Muscle of arm (tissue), 14 donors: ENCODE measurements at places on chromosomes 3 and 15.

- no peak for DNase-seq
Measured at GRCh38 chr15:74109713-74110112, 20.7 kb upstream of the ISLR2 start.

DNA sequence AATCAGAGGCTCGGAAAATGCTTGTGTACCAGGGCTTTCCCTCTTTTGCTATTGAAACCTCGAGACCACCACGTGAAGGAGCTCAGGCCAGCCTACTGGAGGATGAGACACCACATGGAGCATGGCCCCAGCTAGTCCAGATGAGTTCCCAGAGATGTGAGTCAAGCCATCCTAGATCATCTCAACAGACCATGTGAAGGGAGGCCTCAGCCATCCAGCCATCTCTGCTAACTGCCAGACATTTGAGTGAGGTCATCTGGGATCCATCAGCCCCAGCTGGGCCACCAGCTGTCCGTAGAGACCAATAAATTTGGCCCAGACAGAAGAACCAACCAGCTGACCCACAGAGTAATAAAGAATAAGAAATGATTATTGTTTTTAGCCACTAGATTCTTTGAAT is 62.8 kb upstream of the PROK2 start:
- no peak for DNase-seq

GRCh38 chr15:68114356-68114755 is 60.2 kb downstream of the PIAS1 start:
- DNase-seq, result no peak

GRCh38 chr3:49707113-49707480 is 12.4 kb downstream of the AMIGO3 start:
- DNase-seq, result no peak

DNA sequence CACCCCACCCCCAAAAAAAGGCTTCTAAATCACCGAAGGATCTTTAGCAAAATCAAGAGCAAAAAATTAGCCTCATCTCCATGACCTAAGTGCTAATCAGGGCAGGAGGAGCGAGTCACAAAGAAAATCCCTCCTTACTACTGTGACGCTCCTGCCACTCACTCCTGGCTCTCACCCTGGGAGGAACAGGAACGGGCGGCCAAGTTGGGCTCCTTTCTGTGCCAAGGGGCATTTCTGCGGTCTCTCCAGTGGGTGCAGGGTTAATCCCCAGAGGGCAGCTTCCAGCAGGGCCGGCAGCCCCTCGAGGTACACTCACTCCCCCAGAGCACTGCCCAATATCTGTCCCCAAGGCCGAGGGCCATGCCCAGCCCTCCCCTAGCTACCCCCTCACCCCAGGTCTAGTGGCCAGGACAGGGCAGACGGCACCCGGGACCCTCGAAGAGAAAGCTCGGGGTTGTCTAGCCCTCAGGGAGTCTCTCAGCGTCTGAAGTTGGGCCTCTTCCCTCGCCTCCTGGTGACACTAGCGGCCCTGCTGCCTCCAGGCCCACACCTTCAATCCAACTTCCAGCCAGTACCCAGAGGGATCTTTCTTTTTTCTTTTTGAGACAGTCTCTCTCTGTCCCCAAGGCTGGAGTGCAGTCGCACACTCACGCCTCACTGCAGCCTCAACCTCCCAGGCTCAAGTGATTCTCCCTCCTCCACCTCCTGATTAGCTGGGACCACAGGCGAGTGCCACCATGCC is 706 bp downstream of the CAV3 start:
- no peak for DNase-seq

DNA sequence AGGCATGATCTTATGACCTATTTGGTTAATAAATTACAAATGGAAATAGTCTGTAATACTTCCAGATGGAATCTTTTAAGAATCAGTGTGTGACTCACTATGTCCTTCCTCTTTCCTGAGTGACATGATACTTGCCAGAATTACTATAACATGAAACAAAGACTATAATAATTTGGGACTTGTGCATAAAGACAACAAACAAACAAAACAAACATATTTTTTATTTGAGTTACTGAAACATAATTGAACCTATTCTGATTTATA is 1268.1 kb downstream of the OTOL1 start:
- DNase-seq, result no peak

DNA sequence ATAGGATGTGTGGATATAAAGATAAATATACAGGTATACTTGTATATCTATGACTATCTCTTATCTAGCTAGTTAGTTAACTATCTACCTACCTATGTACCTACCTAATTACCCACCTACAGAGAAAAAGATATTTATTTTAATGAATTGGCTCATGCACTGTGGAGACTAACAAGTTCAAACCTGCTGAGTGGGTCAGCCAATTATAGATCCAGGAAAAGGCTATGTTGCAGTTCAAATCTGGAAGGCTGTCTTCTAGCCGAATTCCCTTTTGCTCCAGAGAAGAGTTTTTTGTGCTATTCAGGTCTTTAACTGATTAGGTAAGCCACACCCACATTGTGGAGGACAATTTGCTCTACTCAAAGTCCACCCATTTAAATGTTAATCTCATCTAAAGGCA is 335.0 kb downstream of the GRM7 start:
- DNase-seq, result no peak

- DNase-seq, result no peak
Measured at GRCh38 chr3:156489462-156489911, 65.4 kb downstream of the SSR3 start.

- no peak for DNase-seq
Measured at GRCh38 chr3:28547677-28548076, 199.1 kb upstream of the AZI2 start.

DNA sequence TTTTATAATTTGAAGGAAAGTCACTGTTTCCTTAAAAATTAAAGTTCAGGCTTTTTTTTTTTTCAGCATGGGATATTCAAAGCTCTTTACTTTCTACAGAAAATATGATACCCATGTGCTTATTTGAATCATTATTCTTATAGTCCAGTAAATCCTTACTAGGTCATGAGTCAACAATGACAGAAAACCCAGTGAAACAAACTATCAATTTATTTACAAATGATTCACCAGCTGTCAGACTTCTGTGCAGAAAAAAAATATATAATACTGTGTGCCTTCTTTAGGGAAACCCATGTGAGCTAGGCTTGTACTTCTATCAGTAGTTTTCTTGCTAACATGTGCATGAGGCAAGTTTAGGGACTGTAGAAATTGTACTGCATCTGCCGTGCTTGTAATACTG is 1.2 kb downstream of the ACP3 start:
- no peak for DNase-seq

GRCh38 chr3:67866571-67866970 is 212.2 kb upstream of the SUCLG2 start:
- no peak for DNase-seq

DNA sequence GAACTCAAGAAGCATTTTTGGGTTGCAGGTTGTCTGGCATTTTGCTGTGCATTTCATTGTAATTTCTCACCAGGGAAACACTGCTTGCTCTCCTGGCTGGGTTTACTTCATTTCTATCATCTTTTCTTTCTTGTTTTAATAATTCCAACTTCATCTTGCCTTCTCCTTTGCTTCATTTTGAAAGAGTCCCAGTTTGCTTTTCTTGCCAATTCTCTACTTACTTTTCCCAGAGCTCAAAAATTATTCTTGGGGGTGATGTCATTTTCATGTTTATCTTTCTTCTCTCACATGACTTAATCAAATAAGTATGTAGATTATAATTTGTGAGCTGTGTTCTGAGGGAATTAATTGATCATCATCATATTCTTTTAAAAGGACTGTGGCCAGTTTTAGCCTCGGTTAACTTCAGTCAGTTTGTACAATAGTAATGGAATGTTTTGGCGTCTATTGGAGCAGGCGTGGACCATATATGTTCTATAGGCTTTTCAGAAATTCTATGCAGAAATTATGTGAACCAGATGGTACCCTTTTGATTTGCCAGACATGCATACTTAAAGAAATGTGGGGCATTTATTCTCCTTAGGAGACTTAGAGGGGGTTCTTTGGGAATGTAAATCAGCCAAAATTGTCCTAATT is 30.1 kb downstream of the SH3GL3 start:
- peak; percentile 75 for DNase-seq

DNA sequence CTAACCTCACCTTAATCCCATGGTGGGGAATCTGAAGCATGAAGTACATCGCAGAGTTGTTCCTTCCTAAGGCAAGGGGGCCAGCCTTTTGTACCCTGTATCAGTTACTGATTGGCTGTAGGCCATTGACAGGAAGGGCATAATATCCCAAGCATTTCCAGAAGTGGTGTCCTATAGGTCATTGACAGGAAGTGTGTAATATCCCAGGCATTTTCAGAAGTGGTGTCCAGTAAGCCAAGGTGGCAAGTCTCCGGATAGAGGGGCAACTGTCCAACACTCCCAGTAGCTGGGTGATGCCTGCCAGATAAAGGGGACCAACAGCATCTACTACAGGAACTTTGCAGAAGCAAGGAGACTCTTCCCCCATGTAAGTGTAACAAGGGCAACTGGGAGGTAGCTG is 52.1 kb upstream of the MYRIP start:
- DNase-seq, result no peak

DNA sequence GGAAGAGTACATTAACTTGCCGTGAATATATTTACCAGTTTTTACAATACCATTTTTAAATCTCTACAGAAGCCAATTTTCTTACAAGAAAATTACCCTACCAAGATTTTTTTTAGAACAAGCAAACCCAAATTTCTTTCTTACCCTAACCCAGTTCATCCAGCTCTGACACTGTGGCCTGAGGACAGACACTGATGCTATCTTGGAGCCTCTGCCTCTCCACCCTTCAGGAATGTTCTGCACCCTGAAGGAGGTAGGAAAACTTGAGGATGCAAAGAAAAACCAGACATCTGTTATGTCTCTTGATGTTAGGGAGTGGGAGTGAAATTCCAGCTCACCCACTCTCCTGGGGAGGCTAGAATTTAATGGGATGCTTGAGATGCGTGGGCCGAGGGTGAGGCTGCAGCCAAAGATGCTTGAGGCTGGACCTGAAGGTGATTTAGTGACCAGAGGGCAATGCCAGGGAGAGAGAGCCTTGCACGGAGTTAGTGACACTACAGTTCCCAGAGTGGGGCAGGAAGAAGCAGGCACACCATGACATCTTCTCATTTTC is 69.9 kb downstream of the LIPC start:
- no peak for DNase-seq

- no peak for DNase-seq
Measured at GRCh38 chr15:31544361-31544760, 217.7 kb downstream of the KLF13 start.

DNA sequence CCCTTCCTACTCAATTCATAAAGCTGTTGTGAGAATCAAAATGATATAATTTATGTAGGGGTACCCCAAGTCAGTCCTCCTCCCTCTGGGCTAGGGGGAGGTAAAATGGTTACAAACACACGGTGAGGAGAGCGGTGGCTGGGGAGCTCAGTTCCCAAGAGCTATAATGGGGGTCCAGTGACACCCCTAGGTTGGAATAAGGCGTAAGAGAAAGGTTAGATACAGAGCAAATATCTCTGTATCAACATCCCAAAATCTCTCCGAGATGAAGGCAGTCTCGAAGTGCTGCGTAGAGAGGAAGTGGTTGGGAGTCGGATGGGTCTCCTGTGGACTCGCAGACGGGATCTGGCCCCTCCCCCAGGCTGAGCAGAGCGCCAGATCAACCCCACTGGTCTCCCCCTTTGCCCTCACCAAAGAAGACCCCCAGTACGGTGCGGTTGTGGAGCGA is 1.8 kb downstream of the DUOX2 start:
- DNase-seq, result no peak

- DNase-seq, result peak; percentile 70
Measured at GRCh38 chr3:13073326-13074005, at the start of gene IQSEC1. Gene IQSEC1 (minus strand): TSS chr3:13073429. CDS start chr3:13073014, 415 bp downstream.

GRCh38 chr3:49351521-49352011 is 6.6 kb downstream of the GPX1 start:
- DNase-seq, result no peak

- no peak for DNase-seq
Measured at GRCh38 chr3:134038716-134039115, 9.0 kb upstream of the SLCO2A1 start.

DNA sequence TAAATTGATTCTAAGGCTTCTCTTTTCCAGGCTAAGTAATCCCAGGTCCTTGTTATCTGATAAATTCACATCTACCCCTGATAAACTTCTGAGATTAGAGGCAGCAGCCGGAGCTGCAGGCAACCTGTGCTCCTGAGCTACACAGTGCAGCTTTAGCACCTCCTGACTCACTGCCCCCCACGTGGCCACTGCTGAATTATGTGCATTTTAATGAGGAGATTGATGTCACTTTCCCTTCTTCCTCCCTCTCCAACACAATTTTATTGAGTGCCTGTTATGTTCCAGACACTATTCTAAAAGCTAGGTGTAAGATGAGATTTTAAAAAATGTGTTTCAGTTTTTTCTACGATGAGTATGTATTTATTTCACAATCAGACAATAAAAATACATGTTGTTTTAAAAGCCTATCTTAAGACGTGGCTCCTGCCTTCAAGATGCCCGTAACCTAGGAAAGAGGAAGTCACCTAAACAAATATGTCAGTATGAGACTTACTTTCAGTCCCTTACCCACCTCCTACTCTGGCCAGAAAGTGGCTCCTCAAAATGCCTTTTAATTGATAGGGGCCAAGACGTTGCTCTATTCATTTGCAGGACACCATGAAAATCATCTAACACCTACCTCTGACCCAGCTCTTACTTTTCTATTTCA is 161.5 kb upstream of the PFN2 start:
- DNase-seq, result no peak

GRCh38 chr3:128969993-128970739 is 23.7 kb downstream of the CFAP92 start:
- DNase-seq, result peak; percentile 57

DNA sequence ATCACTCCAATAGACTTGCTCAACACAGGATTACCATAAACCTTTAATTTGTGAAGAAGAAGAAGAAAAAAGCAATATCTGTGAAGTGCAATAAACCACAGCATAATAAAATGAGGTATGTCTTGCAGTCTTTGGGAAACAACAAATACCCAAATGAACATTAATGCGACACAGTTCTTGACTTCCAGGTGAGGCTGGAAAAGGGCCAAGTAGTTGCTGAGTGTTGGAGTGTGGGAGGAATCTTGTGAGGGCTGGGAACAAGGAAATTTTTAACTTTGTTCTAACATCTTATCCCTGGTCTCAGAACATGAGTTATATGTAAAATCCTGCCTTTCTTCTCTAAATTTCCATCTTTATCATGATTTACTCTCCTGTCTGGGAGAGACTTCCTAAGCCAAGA is 206.5 kb downstream of the DTWD1 start:
- no peak for DNase-seq

DNA sequence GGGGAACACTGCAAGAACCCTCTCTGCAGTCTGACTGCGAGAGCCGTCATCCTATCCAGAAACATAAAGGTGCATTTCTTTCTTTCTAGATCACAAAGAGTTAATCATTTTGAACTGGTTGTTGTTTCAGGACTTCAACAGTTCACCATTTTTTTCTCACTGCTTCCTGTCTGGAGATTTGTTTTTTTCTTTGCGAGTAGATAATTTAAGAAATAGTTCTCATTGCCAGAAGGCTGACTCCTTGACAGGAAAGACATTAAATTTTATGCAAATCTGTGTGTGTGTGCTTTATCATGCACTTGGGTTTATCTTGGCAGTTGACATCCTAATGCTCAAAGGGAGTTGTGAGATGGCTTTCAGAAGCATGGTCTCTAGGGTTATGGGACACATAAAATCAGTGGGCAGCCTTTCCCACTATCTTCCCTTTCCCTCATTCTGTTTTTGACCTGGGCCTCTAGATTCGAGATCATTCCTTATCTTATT is 123.5 kb upstream of the TBL1XR1 start:
- DNase-seq, result no peak

- DNase-seq, result no peak
Measured at GRCh38 chr15:37921527-37922385, 12.7 kb upstream of the TMCO5A start.

GRCh38 chr3:9415485-9416138 is 18.2 kb downstream of the SETD5 start:
- DNase-seq, result no peak
